Fibroblast of gingiva (primary cell): ENCODE measurements at places on chromosomes 2 and 18.

GRCh38 chr18:41756141-41756540, 198.9 kb upstream of the PIK3C3 start:
- DNase-seq = no peak

DNA sequence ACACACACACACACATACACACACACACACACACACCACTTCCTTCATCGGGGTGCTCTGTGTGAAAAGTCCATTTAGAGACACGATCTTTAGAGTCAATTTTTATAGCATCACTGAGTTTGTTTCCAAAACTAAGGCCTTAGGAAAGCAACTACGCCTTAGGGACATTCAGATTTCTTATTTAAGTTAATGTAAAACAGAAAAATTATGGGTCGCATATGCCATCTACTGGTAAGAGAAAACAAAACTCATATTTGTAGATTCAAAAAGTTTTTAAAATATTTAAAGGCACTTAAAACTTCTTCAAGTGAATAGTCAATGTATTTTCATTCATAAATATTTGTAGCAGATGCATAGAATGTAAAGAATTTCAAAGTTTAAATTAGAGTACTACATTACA, 166.2 kb downstream of the ATAD2B start:
- peak; percentile 66 for DNase-seq

DNA sequence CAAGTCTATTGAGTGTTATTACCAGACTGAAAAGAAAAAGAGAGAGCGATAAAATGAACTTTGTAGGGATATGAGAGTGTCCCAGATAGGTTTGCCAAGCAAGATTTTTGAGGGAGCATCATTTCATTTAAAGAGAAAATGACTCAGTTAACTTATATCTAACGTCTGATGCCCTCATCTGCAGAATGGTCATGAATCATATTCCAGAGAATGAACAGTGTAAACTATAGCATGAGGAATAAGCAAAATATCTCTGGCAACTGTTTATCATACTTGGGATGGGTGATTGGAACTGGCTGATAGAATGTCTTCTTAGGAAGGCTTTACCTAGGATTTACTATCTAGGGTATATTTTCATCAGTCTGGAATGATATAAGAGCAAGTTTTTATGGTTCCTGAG, 289.4 kb downstream of the CMPK2 start:
- no peak for DNase-seq

- no peak for DNase-seq
Measured at GRCh38 chr2:239386001-239386670, 14.7 kb downstream of the HDAC4 start.

- peak; percentile 67 for DNase-seq
Measured at GRCh38 chr2:119218478-119219064, 5.1 kb upstream of the STEAP3 start.

DNA sequence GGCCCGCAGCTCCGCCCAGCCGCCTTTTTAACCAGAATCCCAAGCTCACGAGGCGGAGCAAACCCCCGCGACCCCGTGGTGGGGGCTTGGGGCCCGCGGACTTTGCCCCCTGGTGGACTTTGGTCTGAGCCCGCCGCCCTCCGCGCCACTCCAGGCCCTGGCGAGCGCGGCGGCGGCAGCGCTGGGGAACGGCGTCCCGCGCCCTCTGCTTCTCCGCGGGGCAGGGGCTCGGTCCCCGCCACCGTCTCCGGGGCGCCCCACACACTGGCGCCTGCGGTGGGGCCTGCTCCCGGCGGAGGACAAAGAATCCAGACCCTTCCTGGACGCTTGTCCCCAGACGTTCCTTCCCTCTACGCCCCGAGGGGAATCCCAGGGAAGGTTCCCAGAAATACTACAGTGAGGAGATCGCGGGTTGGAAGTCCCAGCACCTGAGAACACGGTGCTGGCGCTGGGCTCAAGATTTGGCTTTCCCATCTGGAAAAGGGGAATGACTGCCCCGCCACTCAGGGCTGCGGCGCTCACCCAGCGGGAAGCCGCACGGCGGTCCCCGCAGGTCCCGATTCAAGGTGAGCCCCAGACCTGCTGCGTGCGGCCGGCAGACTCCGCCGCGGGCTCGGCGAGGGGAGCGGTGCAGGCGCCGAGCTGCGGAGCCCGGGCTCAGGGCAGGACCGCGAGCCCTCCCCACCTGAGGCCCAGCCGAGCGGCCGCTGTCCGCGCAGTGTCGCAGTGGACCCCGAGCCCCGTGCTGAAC, at the start of gene HAAO:
Gene HAAO, minus strand, starts transcription at position 1 of the 751 bp plus-strand sequence. CDS start 47 bp downstream, outside the sequence.
- no peak for DNase-seq

- DNase-seq = no peak
Measured at GRCh38 chr2:1676091-1676912, 68.0 kb downstream of the PXDN start.

GRCh38 chr2:60958361-60958760, 59.2 kb upstream of the PEX13 start:
- peak; percentile 14 for DNase-seq

DNA sequence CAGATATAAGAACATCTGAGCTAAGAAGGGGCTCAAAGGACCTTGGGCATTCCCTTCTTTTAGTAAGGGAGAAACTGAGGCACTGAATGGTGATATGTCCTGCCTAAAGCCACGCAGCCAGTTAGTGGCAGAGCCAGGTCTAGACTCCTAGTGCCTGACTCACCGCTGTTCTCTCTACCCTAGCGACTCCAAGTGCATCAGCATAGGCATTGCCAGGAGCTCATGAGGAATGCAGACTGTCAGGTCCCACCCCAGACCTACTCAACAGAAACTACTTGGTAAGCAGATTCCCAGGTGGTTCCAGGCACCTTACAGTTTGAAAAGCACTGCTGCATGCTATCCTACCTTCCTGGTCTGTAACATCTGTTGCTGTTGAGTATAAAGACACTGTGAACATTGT, 158.9 kb downstream of the MSH2 start:
- DNase-seq = no peak

GRCh38 chr2:233990261-233990798, 60.2 kb upstream of the SPP2 start:
- no peak for DNase-seq

- DNase-seq = no peak
Measured at GRCh38 chr18:39724652-39725051, 2159.1 kb upstream of the CELF4 start.

- peak; percentile 74 for DNase-seq
Measured at GRCh38 chr2:163778045-163778781, 42.4 kb upstream of the FIGN start.

DNA sequence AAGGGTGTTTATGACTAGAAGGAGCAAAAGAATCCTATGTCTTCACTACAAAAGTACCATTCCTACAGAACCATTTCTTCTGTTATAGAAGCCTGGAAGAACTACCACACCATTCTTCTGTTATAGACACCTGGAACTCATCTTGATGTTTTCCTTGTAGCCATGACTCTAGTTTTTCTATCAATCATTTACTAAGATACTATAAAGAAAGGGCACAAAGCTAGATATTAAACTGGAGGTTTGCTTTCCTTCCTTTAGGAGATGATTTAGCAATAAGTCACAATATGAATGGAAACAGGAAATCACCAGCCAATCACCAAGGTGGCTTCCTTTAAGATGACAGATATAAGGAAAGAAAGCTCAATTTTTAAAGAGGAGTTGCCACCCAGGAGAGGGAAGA, 100.3 kb upstream of the NEUROD1 start:
- no peak for DNase-seq

DNA sequence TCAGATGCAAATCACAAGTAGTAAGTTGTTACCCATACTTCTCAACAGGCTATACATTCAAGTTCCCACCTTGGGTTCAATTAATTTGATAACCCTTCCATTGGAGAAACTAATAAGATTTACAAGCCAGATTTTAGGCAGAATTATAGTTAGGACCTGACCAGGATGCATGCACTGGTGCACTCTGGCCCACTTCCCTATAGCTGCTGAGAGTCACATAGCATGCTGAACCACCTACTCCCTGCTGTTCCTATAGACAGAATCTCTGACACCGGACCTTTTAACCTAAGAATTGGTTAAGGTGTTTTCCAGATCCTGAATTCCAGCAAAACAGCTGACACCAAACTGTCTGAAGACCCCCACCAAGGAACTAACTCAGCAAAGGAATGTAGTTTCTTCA, 26.2 kb downstream of the FAM210A start:
- DNase-seq = no peak

GRCh38 chr2:119465687-119466086, 34.0 kb downstream of the TMEM37 start:
- no peak for DNase-seq

- no peak for DNase-seq
Measured at GRCh38 chr2:53484531-53484930, 283.1 kb upstream of the CHAC2 start.

DNA sequence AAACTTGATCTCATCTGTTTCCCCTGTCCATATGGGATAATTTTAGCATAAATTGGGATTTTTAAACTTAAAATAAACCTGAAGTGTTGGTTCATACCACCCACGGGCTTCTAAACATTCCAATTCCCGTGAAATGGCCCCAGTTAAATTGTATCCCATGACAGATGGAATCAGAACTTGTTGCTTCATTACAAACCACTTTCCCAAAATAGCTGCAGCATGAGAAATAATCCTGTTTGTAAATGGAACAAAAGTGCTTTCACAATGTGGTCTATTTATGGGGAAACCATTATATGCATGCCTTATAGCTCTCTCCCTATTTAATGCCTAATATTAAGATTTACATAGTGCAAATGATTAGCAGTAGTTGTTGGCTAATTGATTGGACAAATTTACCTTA, 15.9 kb downstream of the SCG2 start:
- DNase-seq = peak; percentile 92

- peak; percentile 82 for DNase-seq
Measured at GRCh38 chr2:43458014-43458628, 137.7 kb downstream of the THADA start.

- peak; percentile 39 for DNase-seq
Measured at GRCh38 chr2:172100935-172101820, 1.5 kb downstream of the DLX2 start.

- peak; percentile 28 for DNase-seq
Measured at GRCh38 chr2:159807183-159808031, 9.4 kb upstream of the CD302 start.

DNA sequence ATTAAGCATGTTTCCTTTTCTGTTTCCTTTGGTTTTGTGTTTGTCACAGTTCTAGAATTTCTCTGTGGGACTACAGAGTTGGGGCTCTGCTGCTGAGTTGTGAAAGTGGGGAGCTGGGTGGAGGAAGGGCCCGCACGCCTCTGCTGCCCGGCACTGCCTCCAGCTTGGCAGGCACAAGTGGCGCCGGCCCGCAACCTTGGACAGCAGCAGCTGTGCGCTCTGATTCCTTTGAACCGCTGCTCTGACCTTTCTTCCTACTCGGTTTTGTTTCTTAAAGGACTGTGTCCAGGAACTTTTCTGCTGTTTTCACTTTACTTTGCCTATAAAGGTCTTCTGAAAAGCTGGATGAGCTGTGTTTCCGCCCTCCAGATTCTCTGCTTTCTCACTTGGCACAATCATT, 137.6 kb upstream of the ALPP start:
- DNase-seq = no peak

DNA sequence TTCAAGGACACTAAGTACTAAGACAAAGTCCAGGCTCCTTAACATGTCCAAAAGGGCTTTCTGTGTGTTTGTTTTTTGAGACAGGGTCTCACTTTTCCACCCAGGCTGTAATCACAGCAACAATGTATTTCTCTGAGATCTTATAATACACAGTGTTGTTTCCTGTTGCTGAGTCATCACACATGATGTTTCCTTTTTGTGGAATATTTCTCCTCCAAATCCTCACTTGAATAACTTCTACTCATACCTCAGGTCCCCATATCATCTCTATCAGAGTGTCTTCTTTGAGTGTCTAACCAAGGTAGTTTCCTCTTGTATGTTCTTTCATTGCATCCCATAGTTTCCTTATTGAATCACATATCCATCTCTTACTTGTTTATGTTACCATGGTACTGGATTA, 632.0 kb upstream of the PIK3C3 start:
- no peak for DNase-seq

- DNase-seq = no peak
Measured at GRCh38 chr2:36405183-36405582, 49.6 kb downstream of the CRIM1 start.

GRCh38 chr2:239370403-239370802, 30.4 kb downstream of the HDAC4 start:
- DNase-seq = no peak

DNA sequence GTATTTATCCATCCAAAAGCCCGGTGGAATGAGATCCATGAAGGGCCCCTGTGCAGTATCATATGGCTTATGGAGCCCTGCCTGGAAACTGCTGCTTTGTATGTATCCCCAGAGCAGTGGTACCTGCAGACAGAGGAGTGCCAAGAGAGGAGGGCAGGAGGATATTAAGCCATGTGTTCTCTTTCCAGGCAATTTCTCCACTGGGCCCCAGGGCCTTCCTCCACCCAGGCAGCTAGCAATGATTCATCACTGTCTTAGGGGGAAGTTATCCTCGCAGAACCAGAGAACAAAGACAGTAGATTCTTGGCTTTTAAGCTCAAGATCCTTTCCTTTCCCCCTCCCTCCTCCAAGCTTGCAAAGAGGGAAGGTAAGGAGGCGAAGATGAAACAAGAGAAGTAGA, 98.1 kb downstream of the LRRC30 start:
- no peak for DNase-seq

GRCh38 chr2:159614534-159615366, 1.6 kb downstream of the BAZ2B start:
- peak; percentile 57 for DNase-seq

DNA sequence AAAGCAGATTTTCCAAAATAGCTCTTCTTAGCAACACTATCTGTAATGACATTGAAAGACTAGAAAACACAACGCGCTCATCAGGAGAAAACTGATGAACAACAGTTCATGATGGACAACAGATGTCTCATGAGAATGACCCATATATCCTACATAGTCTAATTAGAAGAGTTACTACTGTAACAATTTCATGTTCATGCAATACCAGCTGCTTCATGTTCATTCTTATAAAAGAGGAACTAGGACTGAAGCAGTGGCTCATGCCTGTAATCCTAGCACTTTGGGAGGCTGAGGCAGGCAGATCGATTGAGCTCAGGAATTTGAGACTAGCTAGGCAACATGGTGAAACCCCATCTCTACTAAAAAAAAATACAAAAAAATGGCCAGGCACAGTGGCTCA, 22.7 kb downstream of the TRAPPC8 start:
- no peak for DNase-seq

DNA sequence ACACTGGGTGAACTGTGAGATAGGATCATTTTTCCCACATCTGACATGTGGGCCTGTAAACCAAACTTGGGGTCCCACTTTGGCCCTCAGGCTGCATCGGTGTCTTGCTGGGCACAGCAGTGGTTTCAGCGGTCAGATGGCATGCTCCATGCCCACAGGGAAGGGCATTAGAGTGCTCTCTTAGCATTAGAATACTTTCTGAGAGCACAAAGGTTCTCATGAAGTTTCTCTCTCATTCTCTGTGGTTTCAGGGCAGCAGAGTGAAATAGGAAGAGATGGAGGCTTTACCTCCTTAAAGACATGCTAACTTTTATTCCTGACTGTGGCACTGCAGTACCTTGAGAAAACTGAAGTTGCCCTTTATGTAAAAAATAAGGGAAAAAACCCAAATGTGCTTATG, 36.6 kb upstream of the GATA6 start:
- DNase-seq = no peak

DNA sequence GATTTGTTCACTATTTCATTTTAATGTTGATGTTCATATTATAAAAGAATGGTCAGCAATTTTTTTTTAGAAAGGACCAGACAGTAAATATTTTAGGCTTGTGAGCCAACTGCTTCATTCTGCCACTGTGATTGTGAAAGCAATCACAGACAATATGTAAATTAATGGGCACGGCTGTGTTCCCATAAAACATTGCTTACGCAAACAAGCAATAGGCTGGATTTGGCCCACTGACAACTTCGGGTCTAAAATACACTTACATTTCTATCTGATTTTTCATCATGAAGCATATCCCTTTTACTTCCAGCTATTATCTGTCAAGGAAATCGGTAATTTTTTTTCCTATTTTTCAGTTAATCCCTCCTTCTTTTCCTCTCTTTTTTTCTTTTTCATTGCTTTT, 182.2 kb upstream of the CDH2 start:
- DNase-seq = peak; percentile 62
